ENCODE measurements at places on chromosomes 6 and 20.

DNA sequence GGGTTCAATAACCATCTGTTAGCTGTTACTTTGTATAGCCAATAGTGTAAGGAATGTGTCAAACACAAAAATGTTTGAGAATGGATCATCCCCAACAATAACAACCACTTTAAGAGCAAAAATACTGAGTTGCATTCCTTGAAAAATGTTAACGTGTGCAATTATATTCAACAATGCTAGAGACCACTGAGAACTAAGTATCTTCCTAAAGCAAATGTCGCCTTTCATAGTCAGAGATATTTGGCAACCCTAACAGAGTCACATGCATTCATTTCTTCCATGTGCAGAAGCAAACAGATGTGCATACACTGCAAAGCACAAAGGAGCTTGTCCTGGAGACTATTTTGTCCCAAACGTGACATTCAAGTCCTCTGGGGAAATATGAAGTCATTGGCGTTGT, 448.6 kb downstream of the GJA1 start:
- no peak for DNase-seq
- no peaks in the 10 kb centered on the region for H3K36me3 ChIP-seq
- no peaks in the 10 kb centered on the region for H3K4me1 ChIP-seq
- no peaks in the 10 kb centered on the region for H3K27me3 ChIP-seq
- no peak overlapping the region for H3K27ac ChIP-seq
- H3K4me3 ChIP-seq, result no peak overlapping the region

GRCh38 chr6:169939554-169940164, 188.2 kb downstream of the ERMARD start:
- H3K4me3 ChIP-seq, result no peak overlapping the region
- H3K27ac ChIP-seq, result no peak overlapping the region
- H3K36me3 ChIP-seq, result no peaks in the 10 kb centered on the region
- H3K4me1 ChIP-seq, result peaks cover under 1% of the 10 kb centered on the region
- no peaks in the 10 kb centered on the region for H3K27me3 ChIP-seq

DNA sequence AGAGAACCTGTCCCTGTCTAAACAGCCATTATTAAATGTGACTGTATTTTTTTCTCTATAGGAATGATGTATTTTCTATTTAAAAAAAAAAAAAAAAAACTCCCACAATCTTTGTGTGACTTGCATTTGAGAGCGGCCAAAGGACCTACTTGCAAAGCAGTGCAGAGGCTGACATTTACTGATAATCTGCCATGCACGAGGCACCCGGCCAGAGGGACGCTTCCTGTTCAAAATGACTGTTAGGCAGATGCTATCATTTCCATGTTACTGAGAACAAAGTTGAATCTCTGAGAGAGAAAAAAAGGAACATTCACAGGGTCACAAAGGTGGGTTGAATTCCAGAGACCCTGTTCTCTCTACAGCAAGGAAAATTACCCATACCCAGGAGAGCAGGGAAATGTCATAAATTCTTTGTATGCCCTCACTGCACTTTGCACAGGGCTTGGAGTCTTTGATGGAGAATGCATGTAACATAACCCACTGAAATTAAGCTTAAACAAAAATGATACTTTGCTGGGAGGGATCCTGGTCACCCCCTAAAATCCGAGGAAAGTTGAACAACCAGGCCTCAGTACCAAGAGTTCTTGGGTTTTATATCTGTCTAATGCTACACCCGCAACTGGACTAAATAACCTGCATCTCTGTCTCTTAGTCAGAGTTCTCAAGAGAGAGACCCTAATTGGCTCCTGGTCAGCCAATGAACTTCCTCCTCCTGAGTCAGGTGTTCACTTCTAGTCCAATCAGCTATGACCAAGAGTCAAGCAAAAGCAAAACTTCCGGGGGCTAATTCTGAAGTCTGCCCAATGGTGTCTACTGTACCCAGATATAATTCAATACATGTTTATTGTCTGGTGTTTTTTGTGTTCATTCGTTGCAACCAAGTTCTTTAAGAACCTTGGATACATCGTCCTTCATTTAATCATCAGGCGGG, 61.2 kb downstream of the GCLC start:
- no peaks in the 10 kb centered on the region for H3K36me3 ChIP-seq
- peaks cover 14% of the 10 kb centered on the region for H3K4me1 ChIP-seq
- no peak overlapping the region for H3K4me3 ChIP-seq
- no peaks in the 10 kb centered on the region for H3K27me3 ChIP-seq

GRCh38 chr20:55555075-55555650, 450.2 kb downstream of the CBLN4 start:
- H3K4me1 ChIP-seq, result no peaks in the 10 kb centered on the region
- no peaks in the 10 kb centered on the region for H3K27me3 ChIP-seq
- no peak for DNase-seq
- H3K27ac ChIP-seq, result no peak overlapping the region
- no peak overlapping the region for H3K4me3 ChIP-seq
- no peaks in the 10 kb centered on the region for H3K36me3 ChIP-seq

GRCh38 chr20:41609474-41609873, 8.7 kb downstream of the CHD6 start:
- no peak overlapping the region for H3K4me3 ChIP-seq
- H3K27ac ChIP-seq, result no peak overlapping the region
- DNase-seq, result no peak
- no peaks in the 10 kb centered on the region for H3K27me3 ChIP-seq

- H3K27ac ChIP-seq, result peak overlapping the region; percentile 87
- H3K36me3 ChIP-seq, result peaks cover 62% of the 10 kb centered on the region
- DNase-seq, result no peak
These were observed 34.7 kb downstream of the HM13 start for GRCh38 chr20:31548820-31549512.

GRCh38 chr6:22326500-22326899, 29.7 kb upstream of the PRL start:
- no peak overlapping the region for H3K27ac ChIP-seq
- no peaks in the 10 kb centered on the region for H3K27me3 ChIP-seq
- H3K4me3 ChIP-seq, result no peak overlapping the region
- DNase-seq, result no peak

- peak overlapping the region; percentile 19 for H3K4me3 ChIP-seq
- no peaks in the 10 kb centered on the region for H3K4me1 ChIP-seq
- H3K27ac ChIP-seq, result no peak overlapping the region
- DNase-seq, result no peak
These were observed 27.6 kb downstream of the ZNF311 start for GRCh38 chr6:28977341-28978132.

GRCh38 chr6:83708546-83708969, 343 bp downstream of the SNAP91 start:
- no peak for DNase-seq
- no peaks in the 10 kb centered on the region for H3K4me1 ChIP-seq
- H3K27ac ChIP-seq, result no peak overlapping the region
- H3K4me3 ChIP-seq, result peak overlapping the region; percentile 53
- no peaks in the 10 kb centered on the region for H3K36me3 ChIP-seq

DNA sequence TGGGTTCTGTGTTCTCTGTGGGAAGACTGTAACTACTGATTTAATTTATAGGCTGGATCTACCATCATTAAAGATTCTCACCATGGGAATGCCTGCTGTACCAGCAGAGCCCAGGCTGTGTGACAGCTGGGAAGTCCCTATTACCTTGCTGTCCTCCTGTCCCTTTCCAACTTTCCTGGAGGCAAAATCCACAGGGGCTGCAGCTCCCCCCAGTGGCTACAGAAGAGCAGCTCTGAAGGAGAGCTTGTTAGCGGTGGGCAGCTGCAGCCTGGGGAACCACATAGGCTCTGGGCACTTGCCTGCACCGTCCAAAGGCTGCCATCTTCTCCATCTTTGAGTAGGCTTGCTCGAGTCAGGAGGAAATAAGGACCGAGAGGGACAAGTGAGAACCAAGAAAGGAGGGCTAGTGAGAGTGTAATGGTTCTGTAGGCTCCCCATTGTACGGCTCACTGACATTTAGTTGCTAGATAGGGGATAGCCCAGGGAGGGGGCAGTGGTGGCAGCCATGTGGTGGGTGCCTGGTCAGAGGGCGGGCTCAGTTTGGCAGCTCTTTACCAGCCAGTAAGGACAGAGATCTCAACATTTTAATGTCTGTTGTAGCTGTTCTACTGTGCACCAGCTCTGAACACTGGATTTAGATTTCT, 155.1 kb upstream of the MLIP start:
- no peak for DNase-seq
- no peaks in the 10 kb centered on the region for H3K27me3 ChIP-seq
- no peaks in the 10 kb centered on the region for H3K36me3 ChIP-seq
- H3K4me3 ChIP-seq, result no peak overlapping the region
- no peaks in the 10 kb centered on the region for H3K4me1 ChIP-seq

- no peak overlapping the region for H3K27ac ChIP-seq
- peaks cover 7% of the 10 kb centered on the region for H3K4me1 ChIP-seq
- no peak overlapping the region for H3K4me3 ChIP-seq
- H3K36me3 ChIP-seq, result no peaks in the 10 kb centered on the region
These were observed 42.7 kb downstream of the RAMACL start for GRCh38 chr6:166543603-166544295.

GRCh38 chr6:16064671-16065072, 64.2 kb upstream of the MYLIP start:
- H3K27me3 ChIP-seq, result no peaks in the 10 kb centered on the region
- no peaks in the 10 kb centered on the region for H3K4me1 ChIP-seq

- H3K4me1 ChIP-seq, result no peaks in the 10 kb centered on the region
- no peak overlapping the region for H3K27ac ChIP-seq
These were observed 72.7 kb downstream of the NFATC2 start for GRCh38 chr20:51469578-51470498.

DNA sequence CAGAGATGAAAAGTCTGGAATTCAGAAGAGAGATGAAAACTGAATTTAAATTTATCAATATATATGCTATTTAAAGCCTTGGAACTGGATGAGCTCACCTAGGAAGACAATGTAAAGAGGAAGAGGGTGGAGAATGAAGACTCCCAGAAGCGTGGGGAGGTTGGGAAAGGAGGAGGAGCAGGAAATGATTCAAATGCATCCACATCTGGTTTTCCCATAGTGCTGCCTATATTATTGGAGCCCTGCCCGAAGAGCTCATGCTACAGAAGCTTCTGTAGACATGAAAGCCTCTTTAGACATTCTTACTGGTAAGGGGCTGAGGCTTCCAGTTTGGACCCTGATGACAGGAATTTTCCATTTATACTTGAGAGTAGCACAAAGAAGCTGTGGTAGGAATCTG, 19.2 kb downstream of the PDE7B start:
- H3K4me1 ChIP-seq, result peaks cover 16% of the 10 kb centered on the region
- no peak overlapping the region for H3K4me3 ChIP-seq
- no peaks in the 10 kb centered on the region for H3K36me3 ChIP-seq
- H3K27ac ChIP-seq, result no peak overlapping the region

DNA sequence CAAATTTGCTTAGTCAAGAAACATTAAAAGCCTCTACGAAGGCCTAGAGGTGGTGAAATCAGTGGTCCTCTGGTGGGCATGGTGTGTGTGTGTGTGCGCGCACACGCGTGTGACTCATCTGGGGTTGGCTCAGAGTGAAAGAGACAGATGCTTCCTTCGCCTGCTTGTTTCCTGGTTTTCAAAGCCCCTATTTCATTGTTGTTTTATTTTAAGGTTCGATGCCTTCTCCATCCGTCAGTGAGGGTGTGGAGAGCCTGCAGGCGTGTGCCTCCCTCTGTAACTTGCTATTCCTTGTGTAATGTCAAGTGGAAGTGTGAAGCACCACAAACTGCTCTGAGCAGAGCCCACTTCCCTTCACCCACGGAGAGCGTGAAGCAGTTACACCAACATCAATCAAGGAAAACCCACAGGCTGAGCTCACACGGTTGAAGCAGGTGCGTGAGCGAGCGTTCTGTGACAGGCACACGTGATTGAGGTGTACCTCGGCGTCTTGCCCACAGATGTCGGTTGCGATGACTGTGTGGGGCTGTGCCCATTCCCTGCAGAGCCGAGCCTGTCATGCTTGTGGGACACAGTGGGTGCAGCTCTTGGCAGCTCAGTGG, 233.9 kb downstream of the PRL start:
- H3K36me3 ChIP-seq, result no peaks in the 10 kb centered on the region
- no peaks in the 10 kb centered on the region for H3K4me1 ChIP-seq
- no peaks in the 10 kb centered on the region for H3K27me3 ChIP-seq
- no peak overlapping the region for H3K27ac ChIP-seq

DNA sequence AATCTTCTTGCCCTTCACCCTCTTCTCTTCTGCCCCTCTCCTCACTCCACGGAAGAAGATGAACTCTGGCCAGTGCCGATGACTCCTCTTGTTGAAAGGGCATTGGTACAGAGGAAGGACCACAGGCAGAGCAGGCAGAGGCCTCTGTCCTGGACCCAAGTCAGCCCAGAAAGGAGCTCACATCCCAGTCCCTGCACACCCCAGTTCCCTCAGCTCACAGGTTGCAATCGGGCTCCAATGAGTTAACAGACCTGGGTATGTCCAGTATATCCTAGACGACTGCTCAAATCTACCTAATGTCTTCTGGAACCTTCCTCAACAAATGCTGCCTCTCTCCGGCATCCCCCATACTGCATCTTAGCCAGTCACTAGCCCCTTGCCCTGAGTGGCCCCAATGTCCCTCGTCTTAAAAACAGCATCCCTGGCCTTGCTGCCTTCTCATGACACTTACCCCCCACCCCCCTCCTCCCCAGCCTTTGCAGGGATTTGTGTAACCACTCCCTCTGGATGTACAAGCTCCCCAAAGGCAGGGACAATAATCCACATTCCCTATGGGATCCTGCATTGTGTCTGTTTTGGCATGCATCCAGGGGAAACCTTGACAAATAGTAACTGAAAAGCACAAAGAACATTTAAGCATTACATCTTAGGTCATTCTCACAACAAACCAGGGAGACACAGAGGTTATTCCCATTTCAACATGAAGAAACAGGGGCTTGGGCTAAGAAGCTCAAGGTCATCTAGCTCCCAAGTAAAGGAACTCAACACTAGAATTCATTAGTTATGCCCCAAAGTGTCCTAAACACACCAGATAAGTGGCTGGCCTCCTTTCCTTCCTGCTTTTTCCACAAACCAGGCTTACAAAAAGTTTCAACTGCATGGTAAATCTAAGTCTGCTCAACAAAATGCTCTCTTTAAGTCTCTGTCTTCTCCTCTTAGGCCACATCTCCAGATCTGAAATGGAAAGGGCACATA, 45.1 kb downstream of the TRERF1 start:
- H3K4me1 ChIP-seq, result peaks cover 10% of the 10 kb centered on the region
- H3K27ac ChIP-seq, result no peak overlapping the region
- no peaks in the 10 kb centered on the region for H3K27me3 ChIP-seq

Measured in gastrocnemius medialis (tissue), 4 donors.